ENCODE measurements at places on chromosomes 12 and 14. TPM values are rescaled to one million over a fixed set of nuclear protein-coding genes. Genes with fewer than 3 reads are reported as not detected.

NXPH4 gene
- 0.14 TPM for total RNA-seq

SLC24A4 gene
- total RNA-seq: 0.66 TPM

CCDC177 gene
- 0.05 TPM for total RNA-seq

AQP2 gene
- total RNA-seq: 0.05 TPM

HOTAIR gene
- total RNA-seq: not detected

DLK1 gene
- 4.8 TPM for total RNA-seq

KCNH5 gene
- 0.38 TPM for total RNA-seq

MYBPC1 gene
- total RNA-seq: 4.6 TPM

FRS2 gene
- 15.9 TPM for total RNA-seq

FGF6 gene
- not detected for total RNA-seq

MYRFL gene
- total RNA-seq: 0.28 TPM

TMEM63C gene
- total RNA-seq: 0.24 TPM

WDR89 gene
- total RNA-seq: 21.0 TPM

MANSC4 gene
- total RNA-seq: 0.14 TPM
